ENCODE measurements at places on chromosomes 1 and 21. TPM values are rescaled to one million over a fixed set of nuclear protein-coding genes. Genes with fewer than 3 reads are reported as not detected.

The GPATCH2 gene
- total RNA-seq, result 18.4 TPM

The CCDC185 gene
- under 0.01 TPM for total RNA-seq

The IL20 gene
- not detected for total RNA-seq

The XCL1 gene
- not detected for total RNA-seq

The MYCL gene
- 7.4 TPM for total RNA-seq

The RAB29 gene
- 6.4 TPM for total RNA-seq

The KCNE2 gene
- 0.25 TPM for total RNA-seq

The GPR3 gene
- total RNA-seq, result 0.25 TPM

The NES gene
- total RNA-seq, result 47.2 TPM

The CYP4B1 gene
- total RNA-seq, result under 0.01 TPM

The TXNIP gene
- 144 TPM for total RNA-seq

The PRCC gene
- total RNA-seq, result 26.3 TPM

The HYI gene
- 29.3 TPM for total RNA-seq

The CA14 gene
- 1.7 TPM for total RNA-seq

The TTF2 gene
- total RNA-seq, result 2.2 TPM

The SYT14 gene
- 41.6 TPM for total RNA-seq

The COL16A1 gene
- 10.3 TPM for total RNA-seq

The ZCCHC17 gene
- 31.5 TPM for total RNA-seq
